Memory B cell (primary cell): ENCODE measurements at places on chromosomes 5 and 9.

- H3K4me1 ChIP-seq, result peaks cover 9% of the 10 kb centered on the region
- no peak for DNase-seq
- no peak overlapping the region for H3K4me3 ChIP-seq
- H3K27ac ChIP-seq, result no peak overlapping the region
- H3K36me3 ChIP-seq, result peaks cover 15% of the 10 kb centered on the region
Measured at GRCh38 chr9:136394312-136395019, 5.5 kb downstream of the SNAPC4 start.

DNA sequence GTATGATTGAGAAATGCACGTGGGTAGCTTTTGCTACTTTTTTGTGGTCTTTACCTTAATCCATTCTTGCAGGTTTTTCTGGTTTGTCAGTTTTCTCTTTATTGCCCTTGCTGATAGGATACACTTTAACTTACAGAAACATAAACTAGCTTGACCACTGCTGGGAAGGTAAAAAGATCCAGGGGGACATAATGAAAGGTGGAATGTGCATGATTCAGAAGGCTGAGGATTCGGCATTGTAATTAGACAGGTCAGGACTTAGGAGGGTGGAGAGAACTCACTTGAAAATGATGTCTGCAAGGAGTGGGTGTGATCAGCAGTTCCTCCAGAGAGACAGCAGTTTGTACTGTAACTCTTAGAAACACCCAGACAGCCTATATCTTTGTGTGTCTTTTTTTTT, 19.8 kb upstream of the TXNDC8 start:
- no peaks in the 10 kb centered on the region for H3K4me1 ChIP-seq
- no peak for DNase-seq
- no peaks in the 10 kb centered on the region for H3K36me3 ChIP-seq
- no peak overlapping the region for H3K4me3 ChIP-seq
- no peaks in the 10 kb centered on the region for H3K27me3 ChIP-seq
- no peak overlapping the region for H3K27ac ChIP-seq

- DNase-seq, result no peak
- H3K4me3 ChIP-seq, result peak overlapping the region; percentile 93
- no peaks in the 10 kb centered on the region for H3K27me3 ChIP-seq
Measured at GRCh38 chr5:132865668-132866341, 464 bp downstream of the GDF9 start.

- DNase-seq, result no peak
- peaks cover 56% of the 10 kb centered on the region for H3K36me3 ChIP-seq
- no peak overlapping the region for H3K4me3 ChIP-seq
- no peaks in the 10 kb centered on the region for H3K27me3 ChIP-seq
Measured at GRCh38 chr9:132609829-132610228, 27.4 kb downstream of the BARHL1 start.

DNA sequence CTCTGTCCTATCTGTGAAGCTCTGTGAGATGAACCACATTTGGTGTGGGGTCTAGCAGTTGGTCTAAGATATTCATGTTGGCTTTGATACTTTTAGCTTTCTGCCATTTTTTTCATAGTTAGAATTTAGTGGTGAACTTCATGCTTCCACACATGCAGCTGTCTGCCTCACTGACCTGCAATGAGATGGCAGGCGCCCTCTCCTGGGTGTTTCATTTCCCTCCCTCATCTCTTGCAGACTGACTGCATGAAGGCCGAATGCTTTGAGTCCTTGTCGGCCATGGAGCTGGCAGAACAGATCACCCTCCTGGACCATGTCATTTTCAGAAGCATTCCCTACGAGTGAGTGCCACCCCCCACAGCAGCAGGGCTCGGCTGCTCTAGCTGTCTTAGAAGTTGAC, 26.1 kb upstream of the CKMT2 start:
- no peak overlapping the region for H3K4me3 ChIP-seq
- no peaks in the 10 kb centered on the region for H3K36me3 ChIP-seq
- H3K27ac ChIP-seq, result no peak overlapping the region
- peaks cover 9% of the 10 kb centered on the region for H3K27me3 ChIP-seq

GRCh38 chr5:126543660-126544059, 51.4 kb downstream of the ALDH7A1 start:
- no peaks in the 10 kb centered on the region for H3K27me3 ChIP-seq
- H3K4me3 ChIP-seq, result no peak overlapping the region
- no peak overlapping the region for H3K27ac ChIP-seq
- DNase-seq, result no peak
- H3K36me3 ChIP-seq, result no peaks in the 10 kb centered on the region

- peaks cover 16% of the 10 kb centered on the region for H3K4me1 ChIP-seq
- H3K27me3 ChIP-seq, result peaks cover 6% of the 10 kb centered on the region
- no peak overlapping the region for H3K27ac ChIP-seq
- H3K4me3 ChIP-seq, result no peak overlapping the region
Measured at GRCh38 chr9:34992376-34992951, 2.9 kb downstream of the DNAJB5 start.

GRCh38 chr9:123687246-123687751, 242.6 kb downstream of the DENND1A start:
- no peak overlapping the region for H3K27ac ChIP-seq
- peaks cover 23% of the 10 kb centered on the region for H3K4me1 ChIP-seq
- H3K4me3 ChIP-seq, result no peak overlapping the region
- no peak for DNase-seq

- H3K27ac ChIP-seq, result no peak overlapping the region
- H3K36me3 ChIP-seq, result no peaks in the 10 kb centered on the region
- H3K4me3 ChIP-seq, result no peak overlapping the region
Measured at GRCh38 chr5:113606298-113607134, 93.0 kb downstream of the YTHDC2 start.

DNA sequence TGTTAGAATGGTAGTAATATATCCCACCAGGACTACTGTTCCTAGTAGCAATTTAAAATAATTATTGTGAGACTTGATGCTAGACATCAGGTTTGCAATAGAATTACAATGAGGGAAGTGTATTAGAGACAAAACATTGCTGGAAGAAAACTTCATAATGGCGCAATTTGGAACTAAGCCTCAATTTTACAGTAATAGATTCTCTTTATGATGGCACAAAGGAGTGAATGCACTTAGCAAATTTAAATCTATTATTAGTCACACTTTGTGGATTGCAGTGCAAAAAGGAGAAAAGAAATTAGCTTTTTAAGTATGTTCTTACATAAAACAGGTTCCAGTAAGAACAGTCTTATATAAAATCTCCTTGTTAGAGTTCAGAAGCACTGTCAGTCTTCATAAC, 358.3 kb downstream of the KIAA0825 start:
- no peak overlapping the region for H3K4me3 ChIP-seq
- DNase-seq, result no peak
- peaks cover 4% of the 10 kb centered on the region for H3K27me3 ChIP-seq
- no peak overlapping the region for H3K27ac ChIP-seq
- no peaks in the 10 kb centered on the region for H3K4me1 ChIP-seq

- peak; percentile 21 for DNase-seq
- no peaks in the 10 kb centered on the region for H3K36me3 ChIP-seq
- no peaks in the 10 kb centered on the region for H3K27me3 ChIP-seq
Measured at GRCh38 chr5:40386289-40386688, 293.4 kb upstream of the PTGER4 start.

DNA sequence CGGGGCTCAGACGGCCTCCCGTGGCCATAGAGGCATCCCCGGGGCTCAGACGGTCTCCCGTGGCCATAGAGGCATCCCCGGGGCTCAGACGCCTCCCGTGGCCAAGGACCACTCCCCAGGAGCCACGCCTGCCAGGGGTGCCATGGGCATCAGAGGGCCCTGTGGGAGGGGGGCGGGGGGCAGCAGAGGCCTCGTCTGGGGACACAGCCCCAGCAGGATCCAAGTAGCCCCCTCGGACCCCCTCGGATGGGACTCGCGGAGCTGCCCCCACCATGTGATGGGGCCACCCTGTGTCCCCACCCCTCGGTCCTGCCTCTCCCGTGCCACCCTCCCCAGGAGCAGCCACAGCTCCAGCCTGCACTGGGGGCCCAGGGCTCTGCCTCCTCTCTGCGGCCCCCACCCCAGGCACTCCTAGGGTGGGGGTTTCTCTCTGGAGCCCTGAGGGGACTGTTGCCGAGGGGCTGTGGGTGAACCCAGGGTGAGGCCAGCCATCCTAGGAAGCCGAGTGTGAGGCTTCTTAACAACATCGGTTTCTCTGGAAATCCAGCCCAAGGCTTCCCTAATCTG, 2.5 kb downstream of the ENTPD8 start:
- H3K36me3 ChIP-seq, result no peaks in the 10 kb centered on the region
- DNase-seq, result no peak

- H3K27ac ChIP-seq, result no peak overlapping the region
- H3K4me1 ChIP-seq, result no peaks in the 10 kb centered on the region
Measured at GRCh38 chr9:26310294-26310693, 582.3 kb downstream of the CAAP1 start.

DNA sequence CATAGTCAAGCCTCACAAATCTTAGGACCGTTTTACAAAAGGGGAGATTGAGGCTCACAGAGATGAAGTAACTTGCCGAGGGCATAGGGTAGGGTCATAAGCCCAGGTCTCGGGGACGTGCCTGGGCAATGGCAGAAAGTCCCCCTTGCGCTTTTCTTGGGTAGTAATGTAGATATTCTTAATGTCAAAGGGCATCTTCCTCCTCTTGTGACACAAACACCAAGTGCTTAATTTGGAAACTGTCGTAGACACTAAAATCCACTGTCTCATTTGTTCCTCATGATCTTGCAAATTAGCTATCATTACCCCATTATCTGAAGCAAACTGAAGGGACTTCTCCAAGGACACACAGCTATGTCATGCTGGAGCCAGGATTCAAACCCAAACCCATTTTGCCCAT, 180.8 kb downstream of the GAS1 start:
- no peak overlapping the region for H3K27ac ChIP-seq
- H3K4me1 ChIP-seq, result no peaks in the 10 kb centered on the region
- no peak overlapping the region for H3K4me3 ChIP-seq
- DNase-seq, result no peak
- H3K36me3 ChIP-seq, result no peaks in the 10 kb centered on the region

GRCh38 chr5:119070578-119070827, 384 bp upstream of the DMXL1 start:
- no peaks in the 10 kb centered on the region for H3K27me3 ChIP-seq
- peaks cover 17% of the 10 kb centered on the region for H3K4me1 ChIP-seq
- peaks cover 2% of the 10 kb centered on the region for H3K36me3 ChIP-seq
- DNase-seq, result no peak

DNA sequence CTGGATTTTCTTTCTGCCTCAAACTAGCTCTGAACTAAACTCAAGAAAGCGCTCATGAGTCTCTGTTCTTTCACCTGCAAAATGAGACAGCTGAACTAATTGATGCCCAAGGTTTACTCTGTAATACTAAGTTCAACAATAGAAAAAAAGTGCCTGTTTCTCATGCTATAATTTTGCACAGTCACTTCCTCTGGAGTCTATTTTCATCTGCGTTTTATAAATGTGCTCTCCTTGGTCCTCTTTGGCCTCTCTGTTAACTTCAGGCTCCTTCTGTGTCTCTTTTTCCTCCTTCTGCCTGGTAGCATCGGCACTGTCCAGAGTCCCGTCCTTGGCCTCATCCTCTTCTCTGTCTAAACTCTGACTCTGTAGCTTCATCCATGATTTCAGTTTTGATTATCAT, 311.9 kb upstream of the TLE4 start:
- no peak overlapping the region for H3K4me3 ChIP-seq
- DNase-seq, result no peak
- H3K4me1 ChIP-seq, result peaks cover 3% of the 10 kb centered on the region
- H3K27ac ChIP-seq, result no peak overlapping the region
- peaks cover 17% of the 10 kb centered on the region for H3K27me3 ChIP-seq
- H3K36me3 ChIP-seq, result no peaks in the 10 kb centered on the region
